ENCODE measurements at places on chromosomes 5 and 9.

DNA sequence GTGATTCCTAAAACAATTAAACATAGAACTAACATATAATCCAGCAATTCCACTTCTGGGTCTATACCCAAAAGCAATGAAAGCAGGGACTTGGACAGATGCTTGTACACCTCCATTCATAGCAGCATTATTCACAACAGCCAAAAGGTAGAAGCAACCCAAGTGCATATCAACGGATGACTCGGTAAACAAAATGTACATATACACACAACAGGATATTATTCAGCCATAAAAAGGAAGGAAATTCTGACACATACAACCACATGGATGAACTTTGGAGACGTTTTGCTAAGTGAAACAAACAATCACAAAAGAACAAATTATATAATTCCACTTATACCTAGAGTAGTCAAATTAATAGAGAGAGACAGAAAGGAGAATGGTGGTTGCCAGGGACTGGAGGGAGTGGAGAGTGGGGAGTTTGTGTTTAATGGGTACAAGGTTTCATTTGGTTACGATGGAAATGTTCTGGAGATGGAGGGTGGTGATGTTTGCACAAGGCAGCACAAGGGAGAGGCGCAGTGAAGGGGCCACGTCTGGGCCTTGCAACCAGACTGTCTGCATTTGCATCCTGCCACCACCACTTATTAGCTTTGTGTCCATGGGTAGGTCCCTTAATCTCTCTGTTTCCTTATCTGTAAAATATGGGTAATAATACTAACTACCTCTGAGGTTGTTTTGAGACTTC is 36.3 kb upstream of the RLN1 start:
- no peak for DNase-seq

GRCh38 chr5:61409568-61409967 is 77.5 kb downstream of the ZSWIM6 start:
- DNase-seq: peak; percentile 75

- no peak for DNase-seq
Measured at GRCh38 chr5:142737179-142737578, 33.0 kb upstream of the ARHGAP26 start.

DNA sequence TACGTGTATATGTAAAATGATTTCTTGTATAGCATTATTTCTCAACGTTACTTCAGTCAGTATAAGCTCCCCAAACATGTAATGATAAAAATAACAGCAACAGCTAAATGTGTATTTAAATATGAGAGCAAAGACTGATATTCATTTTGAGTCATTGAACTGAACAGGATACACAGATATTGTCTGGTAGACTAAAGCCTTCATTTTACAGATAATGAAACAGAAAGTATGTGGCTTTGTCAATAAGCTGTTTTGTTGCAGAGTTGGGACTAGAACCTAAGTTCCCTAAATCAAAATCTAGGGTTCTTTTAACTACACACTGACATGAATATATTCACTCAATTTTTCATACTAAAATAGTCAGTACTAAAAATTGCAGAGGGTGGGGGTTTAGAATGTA is 80.4 kb upstream of the MARCHF11 start:
- DNase-seq: no peak

DNA sequence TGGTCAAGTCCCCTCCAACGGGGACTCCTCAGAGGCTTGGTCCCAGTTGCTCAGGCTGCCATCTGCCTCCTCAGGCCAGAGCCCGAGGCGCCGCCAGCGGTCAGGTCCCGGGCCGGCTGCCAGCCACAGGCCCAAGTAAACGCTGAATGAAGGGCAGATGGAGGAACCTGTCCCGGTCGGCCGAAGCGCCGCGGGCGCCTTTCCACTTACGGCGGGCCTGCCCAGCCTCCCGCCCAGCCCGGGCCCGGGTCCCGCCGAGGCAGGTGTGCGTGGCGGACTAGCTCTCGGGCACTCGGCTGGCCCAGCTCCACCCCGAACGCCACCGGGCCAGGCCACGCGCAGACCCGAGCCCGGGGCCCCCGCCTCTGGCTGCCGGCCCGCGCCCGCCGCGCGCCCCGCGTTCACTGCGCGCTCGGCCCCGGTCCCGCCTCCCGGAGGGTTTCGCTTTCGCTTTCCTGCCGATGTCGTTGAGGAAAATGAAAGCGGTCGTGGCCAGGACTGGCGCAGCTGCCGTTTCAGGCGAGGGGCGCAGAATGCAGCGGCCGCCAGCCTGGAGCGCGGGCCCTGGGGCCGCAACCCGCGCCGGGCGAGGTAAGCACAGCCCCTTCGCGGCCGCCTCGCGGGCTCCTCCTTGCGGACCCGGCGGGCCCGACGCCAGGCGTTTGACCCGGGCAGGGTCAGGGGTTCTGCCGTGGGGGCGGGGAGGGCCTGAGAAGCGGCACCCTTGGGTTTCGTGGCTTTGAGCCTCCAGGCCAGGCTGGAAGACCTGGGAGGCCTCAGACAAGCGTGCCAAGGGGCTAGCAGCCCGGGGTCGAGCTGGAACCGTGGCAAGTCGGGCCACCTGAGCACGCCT is 41.2 kb downstream of the SLC22A5 start:
- DNase-seq: peak; percentile 61
